ENCODE measurements at places on chromosomes 6 and 20. TPM values are rescaled to one million over a fixed set of nuclear protein-coding genes. Genes with fewer than 3 reads are reported as not detected.

The WFDC10A gene
- not detected for total RNA-seq

The UBE2J1 gene
- total RNA-seq: 46.6 TPM

The FOXS1 gene
- total RNA-seq: not detected

The KHDC1L gene
- total RNA-seq: 1.1 TPM

The BPI gene
- not detected for total RNA-seq

The SLC18B1 gene
- total RNA-seq: 9.4 TPM

The REPS1 gene
- total RNA-seq: 38.7 TPM

The CLDN20 gene
- not detected for total RNA-seq

The SF3B5 gene
- total RNA-seq: 65.6 TPM

The AIF1 gene
- not detected for total RNA-seq

The PPIL6 gene
- 2.1 TPM for total RNA-seq

The TRIM40 gene
- total RNA-seq: not detected

The CLIC5 gene
- 0.16 TPM for total RNA-seq

The ENPP1 gene
- 12.8 TPM for total RNA-seq

The RIN2 gene
- 141 TPM for total RNA-seq

The KIF6 gene
- total RNA-seq: 3.7 TPM

The FIG4 gene
- total RNA-seq: 15.3 TPM

The COL20A1 gene
- total RNA-seq: not detected

The DEFB112 gene
- total RNA-seq: not detected

The BEND6 gene
- total RNA-seq: 18.2 TPM

The POU5F1 gene
- total RNA-seq: 0.61 TPM

The OOEP gene
- total RNA-seq: 0.16 TPM

The MYH7B gene
- total RNA-seq: under 0.01 TPM

The LYRM2 gene
- 18.5 TPM for total RNA-seq

The GOPC gene
- 52.9 TPM for total RNA-seq

The GATA5 gene
- total RNA-seq: not detected

The NUDT3 gene
- total RNA-seq: 38.9 TPM

The ARFGEF2 gene
- total RNA-seq: 55.3 TPM
